HT-29 (cell line): ENCODE measurements at places on chromosomes 16 and 17.

GRCh38 chr17:78996781-78997201, 12.8 kb downstream of the CANT1 start:
- DNase-seq = no peak

- DNase-seq = no peak
Observed at GRCh38 chr17:76270127-76270592, 5.0 kb downstream of the UBALD2 start.

- DNase-seq = no peak
Observed at GRCh38 chr16:23256440-23256839, 45.7 kb upstream of the SCNN1B start.

- DNase-seq = no peak
Observed at GRCh38 chr17:1904273-1905182, 74.7 kb downstream of the RPA1 start.

GRCh38 chr16:12535535-12536411, 267.9 kb downstream of the CPPED1 start:
- DNase-seq = no peak

DNA sequence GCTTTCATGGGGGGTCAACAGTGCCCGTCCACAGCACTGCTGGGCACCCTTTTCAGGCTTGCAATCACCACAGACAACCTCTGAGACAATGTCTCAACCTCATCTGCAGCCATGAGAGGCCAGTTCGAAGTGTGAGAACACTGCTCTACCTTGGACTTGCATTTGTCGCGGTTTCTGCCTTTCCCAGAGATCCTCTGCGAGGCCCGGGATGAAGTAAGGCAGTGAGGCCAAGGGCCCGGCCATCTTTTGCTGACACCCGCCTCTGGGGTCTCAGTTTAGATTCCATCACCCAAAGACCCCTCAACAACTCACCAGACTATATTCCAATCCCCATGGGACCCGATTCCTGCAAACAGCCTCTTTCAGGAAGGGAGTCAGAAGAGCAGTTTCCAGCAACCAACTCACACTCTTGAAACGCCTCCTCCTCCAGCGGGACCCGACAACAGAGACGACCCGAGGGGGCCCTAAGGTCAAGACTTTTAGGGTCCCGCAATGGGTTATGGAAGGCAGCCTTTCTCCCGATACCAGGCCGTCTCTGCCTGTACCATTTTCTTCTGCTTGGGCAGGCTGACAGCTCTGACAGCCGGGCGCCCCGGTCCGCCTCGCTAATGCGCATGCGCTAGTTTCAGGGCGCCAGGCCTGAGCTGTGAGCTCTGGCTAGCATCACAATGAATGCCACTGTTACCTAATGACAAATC, 576.0 kb downstream of the KCNJ18 start:
- DNase-seq = no peak

DNA sequence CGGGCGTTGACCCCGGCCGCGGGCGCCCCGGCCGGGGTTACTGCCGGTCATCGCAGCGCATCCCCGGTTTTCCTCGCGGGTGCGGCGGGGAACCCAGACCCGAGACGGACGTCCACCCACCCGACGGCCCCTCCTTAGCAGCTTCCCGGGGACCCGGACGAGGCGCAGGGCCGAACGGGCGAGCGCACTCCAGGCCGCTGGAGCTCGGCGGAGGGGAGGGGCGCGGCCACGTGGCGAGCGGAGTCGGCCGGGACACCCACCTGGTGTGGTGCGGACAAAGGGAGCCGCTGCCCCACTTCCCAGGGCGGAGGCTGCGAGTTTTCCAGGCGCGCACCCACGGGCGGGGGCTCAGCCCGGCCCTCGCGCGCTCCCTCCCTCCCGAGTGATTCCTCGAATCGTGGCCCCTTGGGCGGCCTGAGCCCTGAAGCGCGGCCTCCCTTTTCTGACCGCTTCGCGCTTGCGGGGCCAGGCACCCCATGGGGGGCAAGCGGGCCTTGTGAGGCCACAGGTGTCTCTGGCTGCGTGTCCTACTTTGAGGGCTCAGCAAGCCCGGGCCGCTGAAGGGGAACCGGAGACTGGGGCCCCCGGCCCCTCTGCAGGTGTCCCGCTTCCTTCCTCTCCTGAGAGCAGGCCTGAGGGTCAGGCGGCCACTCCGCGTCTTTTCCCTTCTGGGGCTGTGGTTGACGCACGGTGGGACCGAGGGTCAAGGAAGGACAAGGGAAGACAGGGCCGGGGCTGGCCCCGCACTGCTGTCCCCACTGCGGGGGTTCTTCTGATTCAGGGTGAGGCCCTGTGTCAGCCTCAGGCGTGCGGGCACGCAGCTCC, 1.1 kb upstream of the FASN start:
- no peak for DNase-seq

DNA sequence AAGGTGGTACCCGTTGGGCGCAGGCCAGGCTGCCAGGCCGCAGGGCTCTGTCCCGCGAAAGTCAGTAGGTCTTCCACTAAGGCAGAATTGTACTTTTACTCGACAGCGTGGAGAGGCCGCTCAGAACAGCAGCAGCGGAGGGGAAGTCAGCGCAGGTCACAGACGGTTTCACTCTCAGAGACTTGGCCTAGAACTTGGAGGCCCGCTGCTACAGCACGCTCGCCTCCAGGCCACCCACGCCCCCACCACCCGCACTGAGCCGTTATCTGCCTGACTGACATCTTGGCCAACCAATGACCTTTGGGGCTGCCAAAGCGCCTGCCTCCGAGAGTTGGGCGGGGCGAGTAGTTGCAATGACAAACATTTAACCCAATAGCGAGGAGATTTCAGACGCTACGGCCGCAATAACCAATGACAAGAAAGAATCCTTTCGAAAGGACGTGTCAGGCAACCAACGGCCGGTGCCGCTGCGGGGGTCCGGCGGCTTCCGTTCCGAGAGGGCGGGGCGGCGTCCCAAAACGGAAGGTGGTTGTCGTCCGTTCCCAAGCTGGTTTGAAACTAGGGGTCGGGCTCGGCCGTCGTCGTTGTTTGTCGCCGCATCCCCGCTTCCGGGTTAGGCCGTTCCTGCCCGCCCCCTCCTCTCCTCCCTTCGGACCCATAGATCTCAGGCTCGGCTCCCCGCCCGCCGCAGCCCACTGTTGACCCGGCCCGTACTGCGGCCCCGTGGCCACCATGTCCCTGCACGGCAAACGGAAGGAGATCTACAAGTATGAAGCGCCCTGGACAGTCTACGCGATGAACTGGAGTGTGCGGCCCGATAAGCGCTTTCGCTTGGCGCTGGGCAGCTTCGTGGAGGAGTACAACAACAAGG, at the start of gene DCAF7:
TSS of gene DCAF7 (plus strand) at position 532 of the 871 bp plus-strand sequence. CDS start at position 733, 201 bp downstream.
- peak; percentile 98 for DNase-seq
